ENCODE measurements at places on chromosomes 5 and 9. TPM values are rescaled to one million over a fixed set of nuclear protein-coding genes. Genes with fewer than 3 reads are reported as not detected.

Gene PCDHB14
- 15.2 TPM for total RNA-seq

Gene SHLD3
- 3.2 TPM for total RNA-seq

Gene S1PR3
- total RNA-seq = 8.1 TPM

Gene TAF11L5
- total RNA-seq = not detected

Gene SCGB3A2
- total RNA-seq = not detected

Gene GCNT1
- 2.5 TPM for total RNA-seq

Gene PRR7
- 21.3 TPM for total RNA-seq

Gene NUTM2F
- total RNA-seq = not detected

Gene FOXD4
- 1.4 TPM for total RNA-seq

Gene TAF11L14
- not detected for total RNA-seq

GRCh38 chr5:58400737-58401136 is 59.1 kb downstream of the PLK2 start:
- DNase-seq = no peak

DNA sequence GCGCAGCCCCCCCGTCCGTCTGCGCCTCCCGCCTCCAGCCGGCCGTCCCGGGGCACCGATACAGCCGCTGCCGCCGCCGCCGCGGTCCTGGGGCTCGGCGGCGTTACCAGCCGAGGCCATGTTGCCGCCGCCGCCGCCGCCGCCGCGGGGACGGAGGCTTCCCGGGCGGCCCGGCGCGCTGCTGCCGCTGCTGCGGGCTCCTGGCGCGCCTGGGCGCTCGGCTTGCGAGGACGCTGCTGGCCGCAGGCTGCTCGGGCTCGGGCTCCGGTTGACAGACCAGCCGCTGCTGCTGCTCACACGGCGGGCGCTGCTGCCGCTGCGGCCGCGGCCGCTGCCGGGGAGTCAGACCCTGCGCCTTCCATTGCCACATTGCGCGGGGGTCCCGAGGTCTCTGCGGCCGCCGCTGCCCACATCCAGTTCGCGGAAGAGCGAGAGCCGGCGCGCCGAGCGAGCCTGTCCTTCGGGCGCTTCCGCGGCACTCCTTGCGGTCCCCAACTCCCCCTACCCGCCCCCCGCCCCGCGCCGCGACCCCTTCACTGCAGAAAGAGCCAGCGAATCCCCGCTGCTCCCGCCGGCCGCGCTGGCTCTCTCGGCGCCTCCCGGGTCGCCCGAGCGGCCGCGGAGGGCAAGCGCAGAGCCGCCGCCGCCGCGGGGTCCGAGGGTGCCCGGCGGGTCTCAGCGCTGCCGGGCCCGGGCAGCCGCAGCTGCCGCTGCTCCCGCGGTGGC is 8.4 kb downstream of the PTCH1 start:
- no peak for DNase-seq

GRCh38 chr9:33878691-33879366 is 61.9 kb downstream of the UBE2R2 start:
- DNase-seq = no peak

DNA sequence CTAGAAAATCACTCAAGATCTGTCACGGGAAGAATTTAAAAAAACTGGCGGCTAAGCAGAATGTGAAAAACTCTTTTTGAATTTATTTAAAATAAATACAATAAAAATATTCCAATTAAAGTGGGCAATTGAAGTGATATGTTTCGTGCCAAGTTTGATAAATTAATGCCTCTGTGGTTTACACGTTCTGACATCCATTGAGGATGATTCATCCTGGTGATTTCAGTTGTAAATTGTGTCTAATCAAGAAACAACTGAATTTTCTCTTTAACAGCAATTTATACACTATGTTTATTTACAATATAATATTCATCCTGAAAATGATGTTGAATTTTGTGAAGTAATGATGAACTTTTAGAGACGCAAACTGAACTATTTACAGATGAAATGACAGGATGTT is 21.0 kb upstream of the OSMR start:
- DNase-seq = no peak

DNA sequence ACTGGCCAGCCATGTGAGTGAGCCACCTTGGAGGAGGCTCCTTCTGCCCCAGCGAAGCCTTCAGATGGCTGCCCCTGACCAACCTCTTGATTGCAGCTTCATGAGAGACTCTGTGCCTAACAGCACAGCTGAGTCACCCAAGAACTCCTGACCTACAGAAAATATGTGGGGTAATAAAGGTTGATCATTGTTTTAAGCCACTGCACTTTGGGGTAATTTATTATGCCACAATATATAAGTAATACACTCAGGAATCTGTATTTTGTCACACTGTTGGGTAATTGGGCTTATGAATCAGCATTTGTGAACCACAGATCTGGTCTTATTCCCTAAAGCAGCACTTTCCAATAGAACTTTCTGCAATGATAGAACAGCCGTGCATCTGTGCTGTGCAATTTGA is 24.4 kb upstream of the VDAC1 start:
- DNase-seq = no peak

DNA sequence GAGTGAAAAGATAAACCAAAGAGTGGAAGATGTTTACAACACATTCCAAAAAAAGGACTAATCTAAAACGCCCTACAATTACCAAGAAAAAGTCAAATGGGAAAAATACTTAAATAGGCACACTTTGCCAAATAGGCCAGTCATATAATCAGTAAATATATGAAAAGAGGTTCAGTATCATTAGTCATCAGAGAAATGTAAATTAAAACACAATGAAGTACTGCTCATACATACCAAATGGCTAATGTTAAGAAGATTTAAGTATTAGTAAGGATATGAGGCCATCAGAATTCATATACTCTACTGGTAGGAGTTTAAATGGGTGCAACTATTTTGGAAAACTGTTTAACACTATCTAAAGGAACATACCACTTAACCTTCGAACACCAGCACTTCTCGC is 47.6 kb downstream of the ZDHHC21 start:
- DNase-seq = no peak

- DNase-seq = peak; percentile 87
Observed at GRCh38 chr9:136245219-136246150, at the start of gene QSOX2. Gene QSOX2, minus strand, starts transcription at chr9:136245812. Its CDS starts 9 bp downstream, at chr9:136245803.

DNA sequence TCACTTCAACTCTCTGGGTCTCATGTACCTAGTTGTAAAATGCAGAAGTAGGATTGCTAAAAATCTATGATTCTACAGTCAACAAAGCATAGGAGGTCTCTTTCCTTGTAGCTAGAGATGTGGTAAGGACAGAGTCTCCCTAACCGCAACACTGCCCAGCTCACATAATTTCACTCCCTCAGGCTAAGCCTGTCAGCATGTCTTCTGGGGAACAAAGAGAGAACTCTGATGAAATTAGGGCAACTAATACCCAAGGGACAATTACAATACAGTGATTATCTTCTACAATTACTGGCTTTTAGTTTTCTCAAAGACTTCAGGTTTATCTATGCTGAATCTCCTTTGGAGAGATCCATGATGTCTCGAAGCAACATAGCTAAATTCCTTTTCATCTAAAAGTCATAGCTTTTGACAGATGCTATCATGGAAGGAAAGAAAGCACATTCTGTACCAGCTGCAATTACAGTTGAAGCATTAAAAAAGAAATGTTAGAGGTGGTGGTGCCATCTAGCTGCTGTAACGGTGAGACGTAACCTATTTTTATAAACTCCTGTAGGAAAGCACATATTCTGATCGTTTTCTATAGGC is 141.1 kb upstream of the TARS1 start:
- DNase-seq = no peak

- peak; percentile 30 for DNase-seq
Observed at GRCh38 chr5:115599502-115599901, 2.8 kb downstream of the TICAM2 start.

GRCh38 chr9:104961238-104961637 is 33.3 kb upstream of the ABCA1 start:
- no peak for DNase-seq

GRCh38 chr9:99353408-99353807 is 131.3 kb downstream of the SEC61B start:
- DNase-seq = no peak

DNA sequence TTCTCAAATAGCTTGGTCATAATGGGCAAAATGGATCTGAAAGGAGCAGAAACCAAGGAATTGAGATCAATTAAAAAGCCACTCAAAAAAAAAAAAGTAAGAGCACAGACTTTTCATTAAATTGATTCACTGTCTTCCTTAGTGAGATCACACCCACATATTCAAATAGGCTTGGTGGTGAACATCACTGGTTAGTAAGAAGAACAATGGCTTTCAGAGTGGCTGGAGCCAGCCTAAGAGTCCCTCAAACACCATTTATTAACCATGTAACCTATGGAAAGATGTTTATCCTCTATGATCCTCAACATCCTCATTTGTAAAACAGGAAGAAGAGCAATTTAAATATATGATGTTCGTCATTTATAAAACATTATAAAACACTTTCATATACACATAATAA is 12.4 kb downstream of the CCDC112 start:
- no peak for DNase-seq

DNA sequence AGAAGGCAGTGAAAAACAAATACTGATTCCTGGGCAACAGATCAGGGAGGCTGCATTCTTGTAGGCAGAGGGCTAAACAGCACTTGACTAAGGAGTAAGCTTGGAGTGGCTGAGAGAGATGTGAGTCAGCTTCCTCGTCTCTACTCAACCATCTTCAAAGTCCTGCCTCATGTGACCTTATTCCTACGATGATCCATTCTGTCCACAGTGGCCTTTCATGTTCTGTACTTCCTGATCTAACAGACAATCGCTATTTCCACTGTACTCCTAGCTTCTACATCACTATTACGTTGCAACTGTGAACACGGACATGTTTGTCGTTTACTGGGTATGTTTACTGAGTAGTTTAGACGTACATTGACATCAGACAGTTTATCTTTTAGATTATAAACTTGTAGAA is 365.4 kb downstream of the ARL15 start:
- no peak for DNase-seq

GRCh38 chr5:96113170-96113939 is 151.7 kb upstream of the ELL2 start:
- no peak for DNase-seq

DNA sequence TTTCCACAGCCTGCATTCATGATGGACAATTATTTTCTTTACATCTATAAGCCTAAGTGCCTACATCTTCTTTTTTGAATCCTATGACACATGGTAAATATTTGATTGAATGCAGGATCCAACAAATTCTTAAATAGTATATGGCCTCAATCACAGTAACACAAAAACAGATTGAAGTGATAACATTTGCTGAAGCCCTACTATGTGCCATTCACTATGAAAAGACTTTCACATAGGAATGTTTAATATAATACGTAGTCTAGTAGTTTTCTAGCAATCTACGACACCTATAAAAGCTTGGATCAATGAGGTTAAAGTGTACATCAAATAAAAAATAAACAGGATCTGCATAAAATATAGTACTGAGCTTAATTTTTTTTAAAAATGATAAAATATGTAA is 231.0 kb downstream of the AP3B1 start:
- DNase-seq = no peak

- DNase-seq = no peak
Observed at GRCh38 chr5:154168395-154168794, 22.1 kb upstream of the GALNT10 start.

DNA sequence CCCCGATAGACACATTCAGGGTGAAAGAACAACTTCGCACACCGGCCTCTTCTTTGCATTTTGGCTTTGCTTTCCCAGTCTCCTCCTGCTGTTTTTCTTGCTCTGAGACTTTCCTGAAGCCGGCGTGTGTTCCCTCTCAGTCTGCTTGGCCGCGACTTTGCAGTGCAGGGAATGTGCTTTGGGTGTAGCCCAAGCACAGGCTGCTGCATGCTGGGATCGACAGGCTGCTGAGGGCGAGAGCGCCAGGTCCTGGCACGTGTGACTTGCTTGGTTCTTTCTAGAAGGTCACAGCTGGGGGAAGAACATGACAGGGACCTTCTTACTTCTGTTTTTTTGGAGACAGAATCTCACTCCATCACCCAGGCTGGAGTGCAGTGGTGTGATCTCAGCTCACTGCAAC is 40.6 kb downstream of the TENT4A start:
- DNase-seq = peak; percentile 59

GRCh38 chr5:93055561-93055960 is 525.5 kb downstream of the NR2F1-AS1 start:
- DNase-seq = no peak

GRCh38 chr5:146426853-146427618 is 20.1 kb upstream of the TCERG1 start:
- no peak for DNase-seq

GRCh38 chr5:127878174-127878750 is 175.1 kb downstream of the CCDC192 start:
- no peak for DNase-seq

- DNase-seq = peak; percentile 66
Observed at GRCh38 chr5:123036391-123037103, at the start of gene PPIC. Gene PPIC, minus strand, starts transcription at chr5:123036725. Its CDS starts 100 bp downstream, at chr5:123036625.
